ENCODE measurements at places on chromosomes 5 and 9.

- DNase-seq = no peak
Observed at GRCh38 chr5:171680485-171680884, 105.1 kb upstream of the SMIM23 start.

DNA sequence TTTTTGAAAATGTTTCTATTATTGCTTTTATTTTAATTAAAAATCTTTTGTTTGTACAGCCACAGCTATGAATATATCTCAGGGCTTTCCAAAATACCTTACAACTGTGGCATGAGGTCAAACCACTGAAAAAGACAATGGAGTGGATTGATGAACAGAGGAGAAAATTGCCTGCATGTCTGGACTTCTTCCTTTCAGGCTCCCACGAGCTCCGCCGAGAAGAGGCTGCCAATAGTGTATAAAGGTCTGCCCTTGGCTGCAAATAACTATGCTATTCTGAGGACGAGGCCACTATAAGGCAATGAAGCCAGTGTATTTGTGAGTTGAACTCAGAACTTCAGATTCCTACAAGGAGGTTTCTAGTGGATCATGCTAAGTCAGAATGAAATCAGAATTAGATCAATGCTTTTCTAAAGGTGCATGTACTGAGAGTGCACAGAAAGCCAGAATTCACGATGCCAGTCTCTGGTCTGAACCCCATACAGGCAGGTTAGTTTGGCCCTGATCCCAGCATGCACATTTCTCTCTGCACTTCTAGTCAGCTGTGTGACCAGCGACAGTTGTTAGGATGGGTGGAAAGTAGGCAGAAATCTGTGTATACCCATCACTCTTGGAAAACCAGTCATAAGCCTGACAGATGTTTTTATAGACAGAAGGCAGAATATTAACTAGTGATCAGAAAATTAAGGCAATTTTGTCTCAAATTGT is 42.7 kb upstream of the PLPP1 start:
- no peak for DNase-seq

DNA sequence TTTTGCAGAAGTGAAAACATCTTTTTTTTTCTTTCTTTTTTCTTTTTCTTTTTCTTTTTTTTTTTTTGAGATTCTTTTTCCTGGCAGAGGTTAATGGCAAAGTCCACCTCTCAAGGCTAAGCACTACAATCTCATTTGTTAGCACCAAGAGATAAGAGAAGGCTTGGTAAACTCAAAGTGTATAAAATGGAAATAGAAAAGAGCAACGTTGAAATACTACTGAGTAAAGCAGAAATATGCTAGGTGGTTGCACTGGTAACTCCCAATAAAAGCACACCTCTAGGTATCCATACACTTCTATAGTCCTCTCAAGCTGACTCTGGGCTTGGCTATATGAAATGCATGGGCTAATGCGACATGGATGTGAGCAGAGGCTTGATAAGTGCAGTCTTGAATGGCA is 188.9 kb downstream of the RAB3C start:
- no peak for DNase-seq

GRCh38 chr9:78408388-78408787 is 111.5 kb downstream of the PSAT1 start:
- DNase-seq = no peak

GRCh38 chr5:7881816-7882215 is 12.9 kb downstream of the MTRR start:
- DNase-seq = no peak

- no peak for DNase-seq
Observed at GRCh38 chr5:1547655-1548054, 23.9 kb upstream of the LPCAT1 start.

GRCh38 chr5:115458416-115458815 is 86.2 kb downstream of the FEM1C start:
- DNase-seq = no peak

DNA sequence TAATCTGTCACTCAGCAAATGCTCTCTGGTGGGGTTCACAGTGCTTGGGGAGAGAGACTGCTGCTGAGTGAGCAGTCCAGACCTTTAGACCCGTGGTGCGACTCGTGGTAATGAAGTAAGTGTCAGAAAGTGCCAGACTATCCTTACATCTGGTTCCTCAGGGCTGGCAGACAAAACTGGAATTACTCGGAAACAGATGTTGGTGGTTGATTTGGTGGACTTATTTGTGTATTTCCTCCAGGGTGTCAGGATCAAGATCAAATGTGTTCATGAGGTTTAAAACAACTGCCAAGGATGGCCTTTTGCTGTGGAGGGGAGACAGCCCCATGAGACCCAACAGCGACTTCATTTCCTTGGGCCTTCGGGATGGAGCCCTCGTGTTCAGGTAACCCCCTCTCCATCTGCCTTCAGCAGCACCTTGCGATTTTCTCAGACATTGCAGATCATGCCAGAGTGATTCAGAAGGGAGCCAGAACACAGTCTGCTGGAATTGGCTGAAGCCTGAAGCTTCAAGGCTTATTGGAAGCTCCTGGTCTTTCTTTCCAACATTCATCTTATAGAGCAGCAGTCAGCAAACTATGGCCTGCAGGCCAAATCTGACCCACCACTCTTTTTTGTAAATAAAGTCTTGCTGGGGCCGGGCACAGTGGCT is 105.2 kb downstream of the LIFR start:
- no peak for DNase-seq

GRCh38 chr9:135565141-135565628 is 3.6 kb downstream of the PAEP start:
- no peak for DNase-seq

DNA sequence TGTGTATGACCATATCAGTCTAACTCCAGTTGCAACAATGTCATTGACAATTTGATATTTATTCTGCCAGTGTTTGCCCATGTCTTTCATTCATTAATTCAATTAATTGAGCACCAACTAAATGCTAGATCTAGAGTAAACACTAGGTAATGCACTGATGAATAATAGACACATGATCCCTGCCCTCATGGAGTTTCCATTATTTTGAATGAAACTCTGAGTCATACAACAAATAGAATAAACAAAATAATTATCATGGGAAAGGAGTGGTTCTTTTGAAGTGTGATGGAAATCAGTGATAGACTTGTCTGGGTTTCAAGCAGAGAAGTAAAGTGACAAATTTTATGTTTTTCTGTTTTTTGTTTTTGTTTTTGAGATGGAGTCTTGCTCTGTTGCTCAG is 4.6 kb downstream of the ARHGEF37 start:
- no peak for DNase-seq

DNA sequence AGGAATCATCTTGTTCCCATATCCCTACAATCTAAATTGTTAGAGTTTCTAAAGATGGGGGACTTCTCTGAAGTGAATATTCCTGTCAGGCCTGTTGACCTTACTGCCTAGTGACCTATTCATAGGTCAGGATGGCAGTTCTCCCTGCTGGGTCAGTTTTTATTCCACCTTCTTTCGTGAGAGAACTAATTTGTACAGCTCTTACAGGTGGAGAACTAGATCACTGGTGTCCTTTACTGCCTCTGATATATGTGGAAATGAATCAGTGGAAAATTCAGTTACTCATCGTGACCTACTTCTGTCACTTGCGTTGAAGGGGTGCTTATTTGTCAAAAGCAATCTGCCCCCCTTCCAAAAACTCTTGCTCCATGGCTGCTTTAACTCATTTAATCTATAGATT is 164.9 kb downstream of the CD180 start:
- DNase-seq = no peak

DNA sequence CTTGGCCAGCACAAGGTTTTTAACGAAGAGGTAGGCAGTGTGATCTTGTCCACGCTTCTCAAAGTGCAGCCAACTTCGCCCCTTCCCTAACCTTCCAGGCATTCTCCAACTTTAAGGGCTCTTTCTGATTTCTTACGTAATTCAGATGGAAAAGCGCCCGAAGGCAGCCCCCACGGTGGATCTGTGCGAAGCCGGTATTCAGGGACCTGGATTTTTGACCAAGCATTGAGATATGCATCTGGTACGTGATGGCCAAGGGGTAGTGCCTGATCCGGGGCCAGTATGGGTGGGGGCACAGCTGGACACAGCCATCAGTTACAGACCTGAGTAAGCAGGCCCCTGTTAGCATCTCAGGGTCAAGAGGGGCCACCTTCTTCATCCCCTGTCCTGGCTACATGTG is 80.0 kb downstream of the AMBP start:
- no peak for DNase-seq

GRCh38 chr9:95283673-95284072 is 33.8 kb downstream of the FANCC start:
- DNase-seq = no peak

GRCh38 chr9:37540634-37541033 is 35.5 kb downstream of the FBXO10 start:
- DNase-seq = no peak

- DNase-seq = no peak
Observed at GRCh38 chr5:132771503-132771998, 5.5 kb downstream of the SEPTIN8 start.

DNA sequence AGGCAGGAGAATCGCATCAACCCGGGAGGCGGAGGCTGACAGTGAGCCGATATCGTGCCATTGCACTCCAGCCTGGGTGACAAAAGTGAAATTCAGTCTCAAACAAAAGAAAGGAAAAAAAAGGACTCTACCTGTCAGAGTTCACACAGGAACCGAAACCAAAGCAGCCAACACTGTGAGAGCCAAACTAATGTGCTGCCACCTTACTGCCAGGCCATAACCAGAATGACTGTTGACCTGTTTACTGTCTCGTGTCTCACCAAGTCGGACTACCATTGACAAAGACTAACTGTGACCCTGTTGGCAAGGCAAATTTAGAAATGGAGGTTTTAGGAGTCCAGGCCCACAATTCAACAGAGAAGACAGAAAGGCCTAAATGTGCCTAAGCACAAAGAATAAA is 112.4 kb downstream of the ANXA2R start:
- DNase-seq = no peak

GRCh38 chr9:75739884-75740611 is 150.4 kb upstream of the PCSK5 start:
- no peak for DNase-seq

Measured in CD8-positive, alpha-beta T cell (primary cell).